GM23248 (cell line): ENCODE measurements at places on chromosomes 12 and 14.

GRCh38 chr14:21168055-21168454 lies 12.2 kb upstream of the OR5AU1 start:
- peak; percentile 44 for DNase-seq

GRCh38 chr14:91021115-91021514 lies 39.3 kb downstream of the RPS6KA5 start:
- DNase-seq = peak; percentile 23

GRCh38 chr12:14362352-14362751 lies 3.1 kb upstream of the ATF7IP start:
- no peak for DNase-seq

DNA sequence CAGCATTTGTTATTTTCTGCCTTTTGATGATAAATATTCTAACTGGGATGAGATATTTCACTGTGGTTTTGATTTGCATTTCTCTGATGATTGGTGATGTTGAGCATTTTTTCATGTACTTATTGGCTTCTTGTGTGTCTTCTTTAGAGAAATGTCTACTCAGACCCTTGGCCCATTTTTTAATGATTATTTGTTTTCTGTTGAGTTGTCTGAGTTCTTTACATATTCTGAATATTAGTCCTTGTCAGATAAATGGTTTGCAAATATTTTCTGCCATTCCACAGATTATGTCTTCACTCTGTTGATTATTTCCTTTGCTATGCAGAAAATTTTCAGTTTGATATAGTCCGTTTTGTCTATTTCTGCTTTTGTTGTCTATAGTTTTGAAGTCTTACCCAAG lies 317.0 kb downstream of the CEP128 start:
- no peak for DNase-seq

- peak; percentile 15 for DNase-seq
Measured at GRCh38 chr14:89667983-89668382, 250.9 kb upstream of the FOXN3 start.

GRCh38 chr12:75813072-75813471 lies 218.5 kb downstream of the PHLDA1 start:
- no peak for DNase-seq

- DNase-seq = no peak
Measured at GRCh38 chr12:19800884-19801283, 361.6 kb downstream of the AEBP2 start.

DNA sequence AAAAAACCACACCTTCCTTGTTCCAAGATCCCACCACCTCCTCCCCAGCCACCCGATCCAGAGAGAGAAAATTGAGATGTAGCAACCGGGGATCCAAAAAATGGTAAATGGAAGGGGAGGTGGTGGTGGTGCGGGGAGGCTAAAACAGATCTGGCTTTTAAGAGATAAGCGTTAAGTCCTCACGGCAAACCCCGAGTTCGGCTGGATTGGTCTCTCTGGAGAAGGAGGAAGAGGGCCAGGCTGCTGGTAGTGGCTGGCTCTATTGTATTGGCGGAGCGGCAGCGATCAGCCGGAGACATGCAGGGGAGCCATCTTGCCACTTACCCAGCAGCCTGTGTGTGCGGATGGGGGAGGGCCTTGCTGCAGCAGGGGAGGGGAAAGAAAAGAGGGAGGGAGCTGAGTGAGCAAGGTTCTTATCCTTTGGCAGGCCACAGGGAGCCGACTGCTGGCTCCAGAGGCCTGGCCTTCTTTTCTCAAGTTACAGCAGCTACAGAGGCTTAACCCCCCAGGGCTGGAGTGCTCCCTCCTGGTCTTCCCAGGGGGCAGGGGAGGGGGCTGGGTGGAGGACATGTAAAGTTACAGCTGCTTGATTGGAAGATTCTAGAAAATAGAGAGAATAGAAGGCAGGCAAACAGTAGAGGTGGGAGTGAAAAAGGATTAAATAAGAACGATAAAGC lies 14.1 kb upstream of the CDH24 start:
- DNase-seq = peak; percentile 96

GRCh38 chr14:89236851-89237250 lies 180.2 kb downstream of the FOXN3 start:
- DNase-seq = no peak

- no peak for DNase-seq
Measured at GRCh38 chr14:89455412-89455811, 38.4 kb upstream of the FOXN3 start.

- DNase-seq = no peak
Measured at GRCh38 chr12:128467882-128468281, 200.9 kb downstream of the TMEM132C start.

GRCh38 chr14:103085106-103086091 lies 1.4 kb downstream of the LBHD2 start:
- peak; percentile 30 for DNase-seq

DNA sequence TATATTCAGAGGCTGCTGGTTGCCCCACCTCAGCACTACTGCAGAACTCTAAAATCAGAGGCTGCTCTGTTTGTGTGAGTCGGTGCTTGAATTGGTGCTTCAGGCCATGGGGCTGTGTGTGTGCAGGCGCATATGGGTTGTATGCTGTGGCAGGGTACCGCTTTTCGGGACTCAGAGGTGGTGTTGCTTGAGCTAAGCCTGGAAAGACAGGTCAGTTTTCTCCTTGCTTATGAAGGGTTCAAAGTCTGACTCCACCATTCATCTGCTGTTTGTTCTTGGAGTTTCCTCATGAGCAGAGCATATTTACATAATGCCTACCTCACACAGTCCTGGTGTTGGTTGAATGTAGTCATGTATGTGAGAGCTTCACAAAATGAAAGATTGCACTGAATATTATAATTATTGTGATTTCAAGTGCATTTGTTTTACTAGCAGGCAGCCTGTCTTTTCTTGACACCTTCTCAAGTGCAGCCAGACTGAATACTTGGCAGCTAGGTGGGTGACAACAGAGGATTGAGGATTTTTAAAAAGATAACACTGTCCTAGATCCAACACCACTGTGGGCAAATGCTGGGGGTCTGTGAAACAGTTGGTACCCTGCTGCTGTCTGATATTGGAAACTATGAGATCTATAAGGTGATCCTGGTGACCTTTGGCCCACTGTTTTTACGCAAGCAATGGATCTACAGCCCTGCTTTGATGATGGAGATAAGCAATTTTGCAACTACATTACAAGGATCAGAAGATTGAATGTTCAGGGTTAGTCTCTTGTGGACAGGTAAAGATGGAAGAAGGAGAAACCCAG lies 1.0 kb upstream of the ANG start:
- DNase-seq = no peak
